ENCODE measurements at places on chromosomes 1 and 21. TPM values are rescaled to one million over a fixed set of nuclear protein-coding genes. Genes with fewer than 3 reads are reported as not detected.

DNA sequence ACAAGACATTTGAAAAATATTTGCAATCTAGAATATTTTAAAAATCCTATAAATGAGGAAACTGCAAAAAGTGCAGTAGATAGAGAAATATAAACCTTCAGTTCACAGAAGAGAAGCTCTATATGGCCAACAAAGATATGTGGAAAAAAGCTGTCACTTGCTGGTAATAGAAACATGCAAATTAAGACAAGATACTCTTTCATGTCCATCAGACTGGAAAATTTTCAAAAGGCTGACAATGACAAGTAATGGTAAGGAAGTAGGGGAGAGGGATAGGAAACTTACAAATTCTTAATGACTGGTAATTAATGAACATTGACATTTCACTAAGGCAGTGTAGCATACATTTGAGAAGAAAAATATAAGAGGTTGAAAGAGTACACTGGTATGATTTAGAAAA is 147.9 kb downstream of the MRPL39 start:
- DNase-seq = no peak

GRCh38 chr21:45105906-45106485 is 31.6 kb downstream of the ADARB1 start:
- no peak for DNase-seq

DNA sequence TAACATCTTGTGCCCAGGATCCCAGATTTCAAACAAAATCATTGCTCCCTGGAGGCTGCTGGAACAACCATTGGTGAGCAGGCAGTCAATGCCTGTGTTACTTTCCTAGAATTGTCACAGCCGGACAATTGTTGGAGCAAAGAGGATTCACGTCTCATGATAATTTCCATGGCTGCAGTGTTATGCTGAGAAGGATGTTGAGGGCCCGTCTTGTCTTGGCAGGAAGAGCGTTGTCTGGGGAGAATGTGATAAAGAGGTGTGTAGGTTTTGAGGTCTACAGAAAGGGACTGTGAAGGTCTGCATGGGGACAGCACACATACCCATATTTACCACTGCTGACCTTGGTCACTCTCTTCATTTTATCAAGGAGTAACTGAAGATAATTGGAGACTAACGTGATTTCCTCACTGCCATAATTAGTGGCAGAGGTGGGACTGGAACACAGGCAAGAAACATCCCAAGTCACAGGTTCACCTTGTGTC is 6.3 kb downstream of the MECR start:
- DNase-seq = no peak

DNA sequence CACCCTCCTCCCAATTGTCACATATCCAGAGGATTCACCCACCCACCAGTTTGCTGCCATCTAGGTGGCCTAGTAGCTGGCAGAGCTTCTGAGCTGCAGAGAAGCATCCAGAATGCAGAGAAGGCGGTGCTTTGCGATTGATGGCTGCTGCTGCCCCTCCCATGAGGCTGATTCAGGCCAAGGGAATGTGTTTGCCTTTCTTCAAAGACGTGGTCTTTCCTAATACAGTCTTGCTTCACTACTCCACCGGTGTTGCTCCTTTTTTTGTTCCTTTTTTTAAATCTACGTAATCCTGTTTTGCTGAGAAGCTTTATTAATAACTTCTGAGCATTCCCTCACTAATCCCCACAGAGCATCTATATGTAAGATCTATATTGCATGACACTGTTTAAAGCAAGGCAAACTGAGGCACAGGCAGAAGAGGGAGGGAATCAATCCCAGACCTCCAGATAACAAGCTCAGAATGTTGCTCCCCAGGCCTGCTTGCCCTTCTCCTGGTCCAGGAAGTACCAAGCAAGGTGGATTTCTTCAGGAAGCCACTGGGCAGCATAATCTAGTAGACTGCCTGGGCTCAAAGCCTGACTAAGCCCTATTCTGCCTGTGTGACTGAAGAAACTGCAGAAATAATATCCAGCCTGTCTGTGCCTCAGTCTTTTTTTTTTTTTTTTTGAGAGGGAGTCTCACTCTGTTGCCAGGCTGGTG is 275.5 kb upstream of the FMN2 start:
- peak; percentile 82 for DNase-seq

- no peak for DNase-seq
Observed at GRCh38 chr21:45963232-45963570, 18.4 kb upstream of the COL6A1 start.

- DNase-seq = peak; percentile 44
Observed at GRCh38 chr1:224542783-224543440, 73.2 kb upstream of the CNIH3 start.

DNA sequence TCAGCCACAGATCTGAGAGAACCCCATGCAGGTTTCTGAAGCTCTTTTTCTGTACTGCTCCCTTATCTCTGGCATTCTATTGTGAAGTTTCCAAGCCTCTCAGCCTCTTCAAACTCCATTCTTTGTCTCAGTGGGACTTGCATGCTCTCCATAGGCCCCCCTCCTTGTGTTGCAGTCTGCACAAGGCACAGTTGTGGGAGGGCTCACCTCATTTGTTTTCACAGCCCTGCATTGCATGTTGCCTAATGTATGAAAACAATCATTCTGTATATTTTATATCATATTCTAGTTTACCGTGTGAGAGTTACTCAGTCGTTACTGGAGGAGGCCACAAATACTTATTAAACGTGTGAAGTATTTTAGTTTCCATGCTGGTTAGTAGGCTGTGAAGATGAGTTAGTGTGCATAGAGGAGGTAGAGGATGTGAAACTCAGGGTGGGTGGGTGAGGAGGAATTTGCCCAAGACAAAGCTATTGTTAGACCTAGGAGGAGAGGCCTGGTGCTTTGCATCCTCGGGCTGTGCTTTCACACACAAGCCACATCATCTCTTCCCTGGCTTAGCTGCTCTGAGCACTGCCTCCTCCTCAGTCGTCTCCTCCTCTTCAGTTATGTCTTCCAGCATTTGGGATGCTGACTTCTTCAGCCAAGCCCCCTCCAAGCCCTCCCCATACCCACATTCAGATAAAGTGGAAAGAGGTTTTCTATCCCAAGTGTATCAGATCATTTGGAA is 7.8 kb upstream of the CHI3L2 start:
- no peak for DNase-seq

- no peak for DNase-seq
Observed at GRCh38 chr1:225944951-225945350, 3.9 kb upstream of the LEFTY2 start.

DNA sequence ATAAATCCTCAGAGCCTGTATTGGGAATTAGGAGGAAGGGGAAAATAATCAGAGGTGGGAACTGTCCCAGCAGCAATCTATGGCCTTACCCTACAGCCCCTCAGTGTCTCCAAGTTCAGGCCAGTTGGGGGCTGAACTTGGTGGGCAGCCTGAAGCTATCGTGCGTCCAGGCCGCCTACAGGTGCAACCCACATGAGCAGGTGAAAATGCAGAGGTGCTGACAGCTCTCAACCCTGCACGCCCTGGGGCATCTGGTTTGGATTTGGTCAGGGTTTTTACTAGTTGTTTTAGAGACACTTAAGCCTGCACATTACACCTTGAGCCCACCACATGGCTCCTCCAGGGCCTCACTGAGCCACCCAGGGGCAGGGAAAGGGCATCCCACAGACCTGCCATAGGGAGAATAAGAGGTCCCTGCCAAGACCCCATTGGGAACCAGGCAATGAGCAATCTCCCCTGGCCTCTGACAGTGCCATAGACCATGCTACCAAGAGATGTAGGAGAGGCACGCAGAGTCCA is 209.5 kb downstream of the FOXD2 start:
- DNase-seq = no peak

GRCh38 chr1:164748253-164748899 is 189.4 kb downstream of the PBX1 start:
- no peak for DNase-seq

DNA sequence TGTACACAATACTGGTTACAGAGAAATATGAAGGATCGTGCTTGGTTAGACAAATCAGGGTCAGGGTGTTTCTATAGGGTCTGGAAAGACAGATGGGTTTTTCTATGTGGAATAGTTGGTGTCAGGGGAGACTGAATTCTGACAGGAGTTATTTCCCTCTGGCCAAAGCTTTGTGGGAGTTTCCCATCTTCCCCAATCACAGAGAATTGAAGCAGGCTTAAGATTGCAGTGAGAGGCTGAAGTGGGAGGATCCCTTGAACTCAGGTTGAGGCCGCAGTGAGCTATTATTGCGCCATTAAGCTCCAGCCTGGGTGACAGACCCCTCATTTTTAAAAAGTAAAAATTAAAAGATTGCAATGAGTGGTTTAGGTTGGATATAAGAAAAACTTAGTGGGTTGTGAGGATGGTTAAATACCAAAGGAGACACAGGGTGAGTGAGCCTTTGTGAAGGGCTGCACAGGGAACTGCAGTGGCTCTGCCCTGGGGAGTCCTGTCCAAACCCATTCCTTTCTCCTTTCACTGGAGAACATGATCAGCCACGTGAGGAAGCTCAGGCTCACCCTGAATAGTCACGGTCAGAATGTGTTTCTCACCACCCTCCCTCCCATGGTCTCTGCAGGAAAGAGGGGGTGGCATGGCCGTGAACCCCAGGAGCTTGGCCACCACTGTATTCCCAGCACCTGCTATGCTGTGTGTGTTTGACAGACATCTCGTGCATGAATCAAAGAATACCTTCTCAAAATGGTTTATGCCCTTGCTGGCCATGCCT is 101.2 kb downstream of the INTS7 start:
- DNase-seq = no peak

- no peak for DNase-seq
Observed at GRCh38 chr21:37905291-37905690, 11.0 kb downstream of the KCNJ6 start.

DNA sequence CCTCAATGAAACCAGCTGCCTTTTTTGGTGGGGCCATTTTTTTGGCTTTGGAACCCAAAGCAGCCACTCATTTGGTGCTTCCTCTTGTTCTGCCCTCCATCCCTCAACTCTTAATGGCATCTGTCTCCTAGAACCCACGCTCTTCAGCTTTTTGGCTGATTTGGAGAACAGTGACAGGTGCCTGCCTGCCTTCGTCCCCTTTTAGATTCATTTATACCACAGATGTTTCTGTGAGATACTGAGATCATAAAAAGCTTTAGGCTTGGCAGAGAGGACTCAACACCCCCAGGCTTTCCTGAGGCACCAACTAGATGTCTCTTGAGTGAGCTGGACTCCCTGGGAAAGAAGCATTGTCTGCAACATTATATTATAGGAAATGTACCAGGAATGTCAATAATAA is 20.4 kb upstream of the YTHDF2 start:
- DNase-seq = no peak

DNA sequence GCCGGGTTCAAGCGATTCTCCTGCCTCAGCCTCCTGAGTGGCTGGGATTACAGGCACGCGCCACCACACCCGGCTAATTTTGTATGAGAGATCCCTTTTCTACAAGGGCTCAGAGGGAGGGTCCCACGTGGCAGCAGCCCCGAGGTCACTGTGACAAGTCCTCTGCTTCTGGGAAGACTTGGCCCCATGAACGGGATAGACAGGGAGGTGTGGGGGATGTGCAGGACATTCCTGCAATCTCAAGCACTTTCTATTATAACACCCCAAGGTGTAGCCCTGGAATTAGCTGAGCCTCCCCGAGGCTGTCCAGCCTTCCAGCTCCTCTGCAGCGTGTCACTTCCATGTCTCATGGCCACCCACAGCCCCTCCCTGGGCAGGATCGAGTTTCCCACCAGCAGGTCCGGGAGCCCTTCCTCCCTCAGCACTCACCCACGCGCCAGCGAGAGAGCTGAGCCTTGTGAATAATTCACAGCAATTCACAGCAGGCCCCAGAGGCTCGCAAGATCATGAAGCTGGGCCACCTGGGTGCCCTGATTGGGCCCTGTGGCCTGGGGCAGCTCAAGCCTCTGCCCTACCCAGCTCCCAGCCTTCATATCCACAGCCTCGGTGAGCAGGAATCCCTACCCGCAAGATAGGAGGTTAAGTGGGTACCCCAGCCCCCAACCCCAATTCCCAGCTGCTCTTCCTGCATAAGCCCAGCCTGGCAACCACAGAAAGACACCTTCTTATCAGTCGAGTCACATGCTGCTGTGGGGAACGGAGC is 22.8 kb upstream of the RNU1-4 start:
- no peak for DNase-seq

GRCh38 chr1:155777582-155777981 is 79.4 kb downstream of the GON4L start:
- DNase-seq = no peak

DNA sequence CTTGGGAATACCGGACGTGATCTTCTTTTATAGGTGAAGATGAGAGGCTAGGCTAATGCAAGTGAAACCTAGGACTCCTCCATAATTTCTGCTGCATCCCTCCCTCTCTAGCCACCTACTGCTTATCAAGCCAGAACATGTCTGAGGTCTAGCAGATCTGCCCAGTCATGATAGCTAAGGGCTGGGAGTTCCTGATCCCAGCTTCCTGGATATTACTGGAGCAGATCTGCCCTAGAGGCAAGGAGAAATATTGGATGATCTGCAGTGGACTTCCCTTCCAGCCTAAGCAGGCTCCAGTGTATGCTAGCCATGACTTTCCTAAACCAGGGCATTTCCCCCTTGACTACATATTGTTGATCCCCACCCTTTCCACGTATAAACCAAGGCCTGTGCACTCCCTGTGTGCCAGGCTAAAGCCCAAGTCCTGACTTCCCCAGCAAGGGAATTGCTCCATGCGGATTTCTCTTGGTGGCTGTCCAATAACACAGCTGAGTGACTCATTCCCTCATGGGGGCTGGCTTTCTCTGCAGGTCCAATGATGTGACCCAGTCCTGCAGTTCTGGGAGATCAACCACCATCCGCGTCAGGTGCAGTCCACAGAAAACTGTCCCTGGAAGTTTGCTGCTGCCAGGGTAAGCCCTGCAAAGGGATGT is 15.5 kb upstream of the SARS1 start:
- no peak for DNase-seq

GRCh38 chr1:18160290-18160942 is 52.8 kb downstream of the IGSF21 start:
- DNase-seq = no peak

Gene RCAN3
- total RNA-seq = 13.2 TPM

Gene CORT
- not detected for total RNA-seq

Gene GJC2
- total RNA-seq = 45.3 TPM

Gene ZNF436
- total RNA-seq = 2.9 TPM

Gene MMP23B
- total RNA-seq = 0.10 TPM

Gene CHRM3
- total RNA-seq = 8.8 TPM

Gene OVAAL
- not detected for total RNA-seq

Gene DTL
- 24.8 TPM for total RNA-seq

Gene KIF26B
- total RNA-seq = 0.74 TPM

Gene RUNX3
- not detected for total RNA-seq

Gene NHLH2
- not detected for total RNA-seq

Measured in HT-29 (cell line).